ENCODE measurements at places on chromosomes 5 and 9.
A peak's percentile ranks its signal among the peaks of the same experiment; 100 is the strongest.

DNA sequence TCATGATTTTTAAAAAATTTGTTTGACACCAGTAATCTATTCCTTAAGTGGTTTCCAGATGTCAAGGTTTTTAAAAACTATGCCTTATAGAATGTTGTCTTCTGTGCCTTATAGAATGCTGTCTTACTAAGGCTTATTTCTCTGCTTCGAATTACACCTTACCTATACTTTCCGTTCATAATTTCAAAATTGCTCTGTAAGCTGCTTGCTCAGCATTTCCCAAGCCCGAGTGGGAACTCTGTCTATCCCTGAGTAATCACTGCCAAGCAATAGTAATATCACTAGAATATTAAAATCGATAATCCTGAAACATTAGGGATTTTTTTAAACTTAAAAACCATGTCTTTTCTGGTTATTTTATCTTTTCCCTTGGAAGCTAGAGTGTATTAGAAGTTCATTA is 376.3 kb downstream of the PIK3R1 start:
- DNase-seq: no peak

DNA sequence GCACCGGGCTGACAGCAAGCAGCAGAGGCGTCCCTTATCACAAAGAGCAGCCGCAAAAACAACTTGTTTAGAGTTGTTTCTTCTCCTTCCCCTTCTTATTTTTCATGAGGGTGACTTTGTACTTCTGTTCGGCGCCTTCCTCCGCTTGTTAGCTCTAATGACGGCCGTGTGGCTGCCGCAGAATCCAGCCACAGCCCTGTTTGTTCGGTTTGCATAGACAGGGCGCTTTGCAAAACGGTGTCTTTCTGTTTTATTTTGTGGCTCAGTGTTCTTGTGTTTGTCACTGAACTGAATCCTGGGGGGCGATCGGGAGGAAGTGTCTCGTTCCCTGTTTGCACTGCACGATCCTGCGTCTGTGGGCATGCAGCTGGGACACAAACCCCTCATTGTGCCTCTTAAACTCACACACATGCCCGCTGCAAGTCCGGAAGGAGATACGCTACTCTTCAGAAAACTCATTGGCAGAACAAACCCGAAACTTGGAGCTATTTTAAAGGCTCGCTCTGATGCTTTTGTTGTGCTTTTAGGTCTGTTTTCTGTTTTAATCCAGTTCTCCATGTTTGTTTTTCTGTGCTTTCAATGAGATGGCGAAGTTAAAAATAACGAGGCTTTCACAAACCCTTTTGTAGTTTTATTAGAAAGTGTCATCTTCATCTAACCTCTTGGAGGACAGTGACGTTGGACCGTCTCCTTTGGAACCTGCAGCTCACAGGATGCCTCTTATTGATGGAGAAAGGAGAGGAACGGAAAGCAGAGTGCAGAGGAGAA is 213.9 kb downstream of the IRX2 start:
- DNase-seq: no peak

GRCh38 chr5:40746703-40747102 is 9.1 kb downstream of the TTC33 start:
- DNase-seq: no peak

GRCh38 chr5:1068204-1068894 is 43.5 kb downstream of the SLC12A7 start:
- DNase-seq: no peak

GRCh38 chr9:93657331-93658111 is 81.1 kb downstream of the PHF2 start:
- DNase-seq: no peak

- DNase-seq: no peak
Observed at GRCh38 chr5:139241139-139241538, 43.0 kb upstream of the SIL1 start.

- DNase-seq: no peak
Observed at GRCh38 chr9:79976257-79977073, 404.7 kb downstream of the TLE4 start.

- DNase-seq: no peak
Observed at GRCh38 chr5:10599113-10599512, 35.2 kb downstream of the ANKRD33B start.

DNA sequence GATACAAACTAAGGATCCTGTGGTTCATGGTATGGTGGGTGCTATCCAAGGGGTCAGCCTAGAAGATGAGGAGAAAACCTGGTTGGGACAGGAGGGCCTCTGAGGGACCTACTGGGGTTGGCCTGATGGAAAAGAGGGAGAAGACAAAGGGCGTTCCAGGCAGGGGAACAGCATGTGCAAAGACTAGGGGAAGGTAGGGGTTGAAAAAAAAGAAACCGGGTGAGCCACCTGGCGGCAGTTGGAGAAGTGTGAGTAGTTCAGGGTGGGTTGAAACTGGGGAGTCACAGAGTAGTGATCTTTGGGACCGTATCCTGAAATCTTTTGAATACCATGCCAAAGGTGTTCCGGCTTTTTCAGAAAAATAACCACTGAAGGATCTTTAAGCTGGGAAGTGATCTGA is 8.7 kb upstream of the GABRP start:
- DNase-seq: no peak

- no peak for DNase-seq
Observed at GRCh38 chr5:60395712-60396329, 304.1 kb downstream of the DEPDC1B start.

- no peak for DNase-seq
Observed at GRCh38 chr5:119597728-119598298, 31.5 kb upstream of the FAM170A start.

- DNase-seq: no peak
Observed at GRCh38 chr5:142756576-142756975, 13.6 kb upstream of the ARHGAP26 start.

DNA sequence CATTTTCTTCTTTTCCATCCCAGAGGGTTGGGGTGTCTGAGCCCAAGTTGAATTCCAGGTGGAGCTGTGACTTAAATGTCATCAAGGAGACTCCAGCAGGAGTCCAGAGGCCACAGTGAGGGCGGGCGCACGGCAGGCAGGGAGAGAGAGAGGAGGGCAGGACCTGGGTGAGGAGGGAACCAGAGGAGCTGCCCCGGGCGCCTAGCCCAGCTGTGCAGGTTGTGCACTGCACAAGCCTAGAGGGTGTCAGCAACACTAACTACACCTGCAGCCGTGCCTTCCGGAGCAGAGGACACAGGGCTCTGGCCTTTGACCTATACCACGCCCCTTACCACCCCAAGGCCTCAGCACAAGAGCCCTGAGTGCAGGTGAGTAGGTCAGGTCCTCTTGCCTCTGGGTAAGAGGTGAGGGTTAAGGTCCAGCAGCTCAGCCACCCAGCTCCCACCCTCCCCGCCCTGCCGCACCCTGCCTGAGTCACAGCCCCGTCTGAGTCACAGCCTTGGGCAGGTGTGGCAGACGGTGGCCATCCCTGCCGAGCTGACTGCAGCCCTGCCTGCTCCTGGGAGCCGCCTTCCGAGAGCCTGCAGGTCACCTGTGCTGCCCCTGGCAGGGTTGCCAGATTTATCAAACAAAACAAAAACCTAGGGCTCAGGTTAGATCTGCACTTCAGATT is 6.4 kb upstream of the AGPAT2 start:
- no peak for DNase-seq

- DNase-seq: peak; percentile 9
Observed at GRCh38 chr5:42718591-42718990, 38.0 kb upstream of the CCDC152 start.

DNA sequence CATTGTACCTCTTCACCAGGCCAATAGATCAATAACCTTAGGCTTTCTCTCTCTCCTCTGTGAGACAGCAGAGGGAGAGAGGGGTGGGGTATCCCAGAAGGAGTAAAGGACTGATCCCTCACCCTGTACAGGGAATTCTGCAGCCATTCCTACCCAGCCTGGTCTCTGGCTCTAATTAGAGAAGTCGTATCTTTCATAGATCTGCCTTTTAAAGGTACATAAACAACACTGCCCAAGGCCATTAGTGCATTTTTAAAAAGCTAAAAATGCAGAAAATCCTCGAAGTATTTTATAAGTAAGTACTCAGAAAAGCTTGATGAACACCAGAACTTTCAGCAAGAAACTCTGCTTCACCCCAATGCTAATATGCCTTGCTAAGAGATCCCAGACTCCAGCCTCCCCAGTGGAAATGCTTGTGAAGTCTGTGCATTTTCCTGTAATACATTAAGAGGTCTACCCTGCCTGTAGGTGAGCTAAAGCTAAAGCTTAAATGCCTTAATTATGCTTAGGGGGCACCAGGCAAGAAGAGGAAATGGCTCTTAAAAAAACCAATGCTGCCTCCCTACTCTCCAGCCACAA is 200.0 kb upstream of the ANKRD55 start:
- no peak for DNase-seq

GRCh38 chr5:116420540-116420939 is 154.1 kb downstream of the SEMA6A start:
- DNase-seq: no peak

GRCh38 chr5:34775886-34776285 is 63.1 kb upstream of the TTC23L start:
- DNase-seq: no peak

GRCh38 chr9:124593651-124594058 is 86.5 kb upstream of the NR5A1 start:
- DNase-seq: peak; percentile 33

GRCh38 chr9:21902136-21902535 is 92.1 kb downstream of the CDKN2A start:
- DNase-seq: peak; percentile 6

DNA sequence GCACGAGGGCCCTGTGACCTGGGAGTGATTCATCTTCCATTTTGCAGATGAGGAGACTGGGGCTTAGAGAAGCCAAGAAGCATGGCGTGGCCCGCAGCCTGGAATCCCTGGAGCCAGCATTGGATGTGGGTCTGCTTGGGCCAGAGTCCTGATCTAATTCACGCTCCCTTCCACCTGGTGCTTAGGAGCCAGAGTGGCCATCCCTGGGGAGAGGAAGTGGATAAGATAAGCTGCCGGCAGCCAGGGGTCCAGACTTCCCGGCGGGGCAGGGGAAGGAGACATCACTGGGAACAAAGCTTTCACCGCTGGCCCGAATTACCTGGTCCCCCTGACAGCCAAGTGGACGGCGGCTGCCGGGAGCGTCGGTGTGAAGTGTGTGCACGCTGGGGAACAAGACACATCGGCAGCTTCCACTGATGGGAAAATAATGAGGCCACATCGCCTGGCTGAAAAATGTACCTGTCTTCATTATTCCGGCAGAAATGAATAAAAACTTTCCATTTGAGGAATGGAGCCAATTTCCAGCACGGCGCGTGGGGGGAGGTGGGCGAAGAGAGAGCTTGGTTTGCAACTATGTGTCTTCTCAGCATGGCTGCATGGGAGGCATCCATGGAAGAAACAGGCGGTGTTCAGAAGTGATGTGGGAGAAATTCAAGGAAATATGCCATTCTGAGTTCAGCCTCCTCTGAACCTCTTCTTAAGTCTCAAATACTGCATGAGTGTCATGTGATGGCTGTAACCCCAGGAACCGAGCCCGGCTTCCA is 78.5 kb downstream of the OLFM1 start:
- no peak for DNase-seq

DNA sequence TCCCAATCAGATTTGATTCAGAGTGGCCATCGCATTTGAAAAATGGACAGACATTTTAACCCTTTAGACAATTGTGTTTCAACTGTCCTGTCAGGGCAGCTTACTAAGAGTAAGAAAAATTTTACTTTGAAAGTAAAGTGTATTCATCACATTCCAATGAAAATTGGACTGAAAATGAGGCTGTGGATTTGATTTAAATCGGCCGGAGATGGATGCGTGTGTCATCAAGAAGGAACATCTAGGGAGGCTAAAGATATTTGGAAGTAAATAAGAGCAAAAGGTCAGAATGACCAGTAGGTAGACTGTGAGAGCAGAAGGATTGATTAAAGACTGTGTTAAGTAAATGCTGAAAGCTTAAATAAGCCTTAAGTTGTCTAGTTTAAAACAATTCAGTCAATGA is 1.5 kb downstream of the ZCCHC7 start:
- DNase-seq: no peak

DNA sequence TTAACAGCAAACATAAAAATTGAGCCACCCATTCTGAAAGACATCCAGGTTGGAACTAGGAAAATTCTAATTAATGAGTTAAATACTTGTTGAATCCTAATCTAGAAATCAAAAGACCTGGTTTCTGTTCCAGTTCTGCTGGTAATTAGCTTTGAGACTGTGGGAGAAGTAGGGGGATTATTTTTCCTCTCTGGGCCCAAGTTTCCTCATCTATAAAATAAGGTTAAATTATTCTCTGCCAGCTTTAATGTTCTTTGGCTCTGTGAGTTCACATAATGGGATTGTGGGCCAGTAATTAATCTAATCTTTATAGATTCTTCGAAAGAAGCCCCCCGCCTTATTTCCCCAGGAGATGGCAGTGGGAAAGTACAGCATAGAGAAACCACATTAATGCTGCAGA is 104.6 kb downstream of the ENC1 start:
- no peak for DNase-seq

DNA sequence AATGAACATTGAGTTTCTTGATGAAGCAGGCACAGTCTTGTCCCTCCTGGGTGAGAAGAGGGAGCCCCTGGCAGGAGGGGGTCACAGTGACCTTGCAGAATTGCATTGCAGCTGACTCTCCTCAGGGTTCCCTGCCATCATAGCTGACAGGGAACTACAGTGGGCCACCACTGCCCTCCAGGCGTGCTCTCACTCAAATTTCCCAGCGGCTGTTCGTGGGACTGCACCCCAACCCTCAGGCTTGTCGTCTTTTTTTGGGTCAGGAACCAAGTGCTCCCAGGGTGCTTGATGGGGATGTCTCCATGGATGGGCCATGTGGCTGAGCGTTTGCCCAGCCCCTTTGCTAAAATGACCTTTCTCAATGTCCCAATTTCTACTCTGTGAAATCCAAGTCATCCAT is 215.8 kb downstream of the MELK start:
- DNase-seq: no peak

DNA sequence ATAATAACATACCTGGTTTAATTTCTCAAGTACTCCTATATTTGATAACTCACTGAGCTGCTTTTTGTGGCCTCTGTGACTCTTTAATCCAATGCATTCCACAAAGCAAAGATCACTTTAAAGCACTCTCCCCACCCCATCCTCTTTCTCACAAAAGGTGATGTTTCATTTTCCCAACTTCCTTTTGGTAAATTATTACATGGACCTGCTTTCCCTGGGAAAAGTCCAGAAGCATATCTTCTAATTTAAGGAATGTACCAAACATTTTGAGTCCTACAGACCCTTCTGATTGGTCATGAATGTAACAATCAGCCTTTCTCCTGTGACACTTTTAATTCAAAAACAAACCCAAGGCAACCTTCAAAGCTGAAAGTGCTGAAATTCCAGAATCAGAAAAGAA is 71.1 kb downstream of the MLLT3 start:
- no peak for DNase-seq

- DNase-seq: no peak
Observed at GRCh38 chr9:406886-407654, 192.4 kb downstream of the DOCK8 start.

DNA sequence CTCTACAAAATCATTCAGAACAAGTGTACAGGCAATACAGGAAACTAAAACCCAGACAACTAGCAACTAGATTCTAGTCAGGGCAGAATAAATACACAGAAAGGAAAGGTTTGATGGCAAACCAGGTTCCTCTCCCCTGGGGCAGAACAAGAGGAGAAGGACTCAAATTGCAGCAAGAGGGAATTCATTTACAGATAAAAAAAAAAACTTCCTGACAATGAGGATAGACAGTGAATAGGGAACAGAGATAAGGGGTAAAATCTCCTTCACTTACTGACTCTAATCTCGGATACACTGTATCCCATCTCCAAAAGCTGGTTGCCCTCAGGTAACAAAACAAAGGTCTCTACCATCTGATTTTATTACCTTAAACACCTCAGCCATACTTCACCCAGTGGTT is 244.0 kb downstream of the SEC61B start:
- DNase-seq: no peak

- no peak for DNase-seq
Observed at GRCh38 chr9:107630156-107630555, 140.6 kb upstream of the KLF4 start.
